ENCODE measurements at places on chromosomes 11 and 22.

DNA sequence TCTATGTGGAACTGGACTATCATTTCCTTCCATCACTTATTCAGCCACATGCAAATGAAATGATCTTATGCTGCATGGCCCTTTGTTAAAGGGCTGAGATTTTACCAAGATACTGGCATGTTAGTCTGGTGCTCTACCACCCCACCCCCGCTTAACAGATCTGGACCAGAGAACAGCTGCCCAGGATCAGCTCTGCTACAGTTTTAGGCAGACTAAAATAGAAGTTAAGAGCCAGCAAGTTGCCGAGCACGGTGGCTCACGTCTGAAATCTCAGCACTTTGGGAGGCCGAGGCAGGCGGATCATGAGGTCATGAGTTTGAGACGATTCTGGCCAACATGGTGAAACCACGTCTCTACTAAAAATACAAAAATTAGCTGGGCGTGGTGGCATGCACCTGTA lies 4.6 kb downstream of the DDB1 start:
- no peak for DNase-seq

- no peak for DNase-seq
These were observed 82.2 kb downstream of the BUD13 start for GRCh38 chr11:116690611-116691010.

GRCh38 chr11:63920126-63920938 lies 3.4 kb upstream of the RCOR2 start:
- no peak for DNase-seq

DNA sequence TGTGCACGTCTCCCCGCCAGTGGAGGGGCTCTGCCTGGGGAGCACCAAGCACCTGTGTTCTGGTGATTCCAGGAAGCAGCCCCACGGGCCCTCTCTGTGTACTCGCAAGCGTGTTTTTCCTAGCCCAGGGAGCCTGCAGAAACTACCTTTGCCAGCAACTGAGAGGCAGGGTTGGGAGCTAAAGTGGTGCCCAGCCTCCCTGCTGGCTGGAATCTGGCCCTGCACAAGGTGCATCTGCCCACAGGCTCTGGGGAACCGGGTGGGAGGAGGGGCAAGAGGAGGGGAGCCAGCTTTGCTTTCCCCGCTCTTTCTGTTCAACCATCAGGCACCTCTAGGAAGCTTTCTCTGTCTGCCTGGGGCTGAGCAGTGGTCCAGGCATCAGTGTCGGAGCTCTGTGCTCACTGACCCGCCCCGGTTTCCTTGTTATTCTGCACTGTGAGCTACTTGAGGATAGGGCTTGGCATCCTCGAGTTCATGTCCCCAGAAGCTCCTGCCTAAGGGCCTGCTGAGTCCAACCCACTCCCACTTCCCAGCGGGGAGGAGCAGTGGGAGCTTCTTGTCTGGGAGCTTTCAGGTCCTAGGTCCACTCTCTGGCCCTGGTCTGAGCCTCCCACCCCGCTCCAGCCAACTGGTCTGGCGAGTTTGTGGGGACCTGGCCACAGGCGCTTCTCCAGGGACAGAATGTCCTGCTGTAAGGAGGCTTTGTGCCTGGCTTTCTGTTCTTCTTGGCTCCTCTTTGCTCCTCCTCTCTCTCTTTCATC lies 14.9 kb downstream of the DAGLA start:
- peak; percentile 3 for DNase-seq

DNA sequence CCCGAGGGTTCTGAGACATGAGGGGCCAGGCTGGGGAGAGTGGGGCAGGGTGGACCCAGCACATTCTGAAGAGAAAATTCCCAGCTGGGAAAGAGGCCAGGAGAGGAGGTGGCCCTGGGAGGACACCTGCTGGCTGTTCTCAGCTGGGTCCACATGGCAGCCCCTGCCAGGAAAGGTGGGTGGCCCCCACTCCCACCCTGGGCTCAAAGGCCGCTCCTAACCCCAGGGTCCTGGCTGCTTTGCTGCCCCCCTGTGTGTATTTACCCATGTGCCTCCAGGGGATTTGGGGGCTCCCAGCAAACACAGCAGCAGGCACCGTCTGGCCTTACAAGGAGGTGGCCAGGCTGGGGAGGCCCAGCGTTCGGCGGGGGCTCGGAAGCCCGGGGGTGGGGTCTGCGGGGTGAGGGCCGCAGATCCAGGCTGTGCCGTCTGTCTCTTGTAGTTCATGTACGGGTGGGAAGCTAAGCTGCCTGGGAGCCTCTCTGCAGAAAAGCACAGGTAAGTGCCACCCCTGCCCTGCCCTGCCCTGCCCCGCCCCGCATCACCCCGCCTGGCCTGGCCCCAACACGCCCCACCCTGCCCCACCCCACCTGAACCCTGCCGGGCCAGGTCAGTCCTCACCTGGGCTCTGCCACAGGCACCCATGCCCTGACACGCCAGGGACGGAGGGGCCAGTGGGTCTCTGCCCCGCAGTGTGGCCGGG lies 10.6 kb downstream of the MUC5B start:
- DNase-seq, result no peak

GRCh38 chr22:43432883-43433415 lies 21.1 kb downstream of the MPPED1 start:
- DNase-seq, result no peak

Measured in RCC 7860 (cell line).